ENCODE measurements at places on chromosomes 6 and 20.

DNA sequence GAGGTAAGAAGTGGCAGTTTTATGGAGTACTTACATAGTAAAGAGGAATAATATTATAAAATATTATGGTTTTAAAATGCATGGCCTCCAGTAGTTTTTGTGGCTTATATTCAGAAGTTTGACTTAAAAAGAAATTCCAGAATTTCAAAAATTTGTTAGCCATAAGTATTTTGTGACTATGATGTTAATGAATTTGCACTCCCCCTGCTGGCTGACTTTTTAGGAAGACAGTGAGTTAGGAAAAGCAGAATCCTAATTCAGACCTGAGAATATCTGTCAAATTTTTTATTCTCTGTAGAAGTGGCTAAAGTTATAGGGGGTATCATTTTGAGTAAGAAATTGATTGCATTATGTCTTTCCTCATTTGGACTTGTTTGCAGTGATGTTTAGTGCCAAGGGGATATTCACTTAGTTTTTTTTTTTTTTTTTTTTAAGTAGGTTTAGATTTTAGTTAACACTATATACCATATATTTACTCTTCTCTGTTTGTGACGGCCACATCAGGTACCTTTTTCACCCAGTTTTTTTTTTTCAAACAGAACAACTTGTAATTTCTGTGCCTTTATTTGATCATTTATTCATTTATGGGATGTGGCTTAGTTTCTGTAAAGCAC lies 40.8 kb downstream of the ZFAND3 start:
- no peak for DNase-seq

DNA sequence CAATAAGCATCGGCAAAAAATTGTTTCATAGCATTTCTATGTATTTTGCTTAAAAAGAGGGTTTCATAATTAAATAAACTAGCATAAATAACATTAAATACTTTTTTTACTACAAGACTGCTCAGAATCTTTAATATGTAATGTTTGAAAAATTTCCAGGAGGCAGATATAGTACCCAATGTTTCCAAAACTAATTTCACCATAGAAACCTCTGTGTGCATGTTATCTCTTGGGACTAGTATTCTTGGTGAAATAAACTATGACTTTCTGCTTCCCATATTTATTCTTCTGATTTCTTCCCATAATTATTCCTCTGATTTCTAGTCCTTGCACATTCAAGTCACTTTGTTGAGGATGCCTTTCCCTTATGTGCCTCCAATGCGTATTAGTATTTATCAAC lies 94.5 kb downstream of the PTPRK start:
- DNase-seq, result no peak

DNA sequence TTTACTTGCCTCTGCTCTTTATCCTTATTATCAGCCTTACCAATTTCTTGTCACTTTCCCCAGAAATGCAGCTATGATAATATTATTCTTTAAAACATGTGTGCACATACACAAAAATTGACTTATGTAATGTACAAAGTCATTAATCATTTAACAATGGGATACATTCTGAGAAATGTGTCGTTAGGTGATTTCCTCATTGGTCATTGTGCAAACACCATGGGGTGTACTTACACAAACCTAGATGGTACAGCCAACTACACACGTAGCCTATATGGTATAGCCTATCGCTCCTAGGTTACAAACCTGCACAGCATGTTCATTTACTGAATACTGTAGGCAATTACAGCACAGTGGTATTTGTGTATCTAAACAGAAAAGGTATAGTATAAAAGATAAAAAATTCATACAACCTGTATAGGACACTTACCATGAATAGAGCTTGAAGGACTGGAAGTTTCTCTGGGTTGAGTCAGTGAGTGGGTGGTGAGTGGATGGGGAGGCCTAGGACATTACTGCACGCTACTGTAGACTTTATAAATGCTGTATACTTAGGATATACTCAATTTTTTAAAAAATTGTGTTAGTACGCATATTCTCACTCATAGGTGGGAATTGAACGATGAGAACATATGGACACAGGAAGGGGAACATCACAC lies 56.9 kb downstream of the HIVEP1 start:
- DNase-seq, result no peak

- no peak for DNase-seq
These were observed 337.8 kb downstream of the FARS2 start for GRCh38 chr6:5599127-5599526.

DNA sequence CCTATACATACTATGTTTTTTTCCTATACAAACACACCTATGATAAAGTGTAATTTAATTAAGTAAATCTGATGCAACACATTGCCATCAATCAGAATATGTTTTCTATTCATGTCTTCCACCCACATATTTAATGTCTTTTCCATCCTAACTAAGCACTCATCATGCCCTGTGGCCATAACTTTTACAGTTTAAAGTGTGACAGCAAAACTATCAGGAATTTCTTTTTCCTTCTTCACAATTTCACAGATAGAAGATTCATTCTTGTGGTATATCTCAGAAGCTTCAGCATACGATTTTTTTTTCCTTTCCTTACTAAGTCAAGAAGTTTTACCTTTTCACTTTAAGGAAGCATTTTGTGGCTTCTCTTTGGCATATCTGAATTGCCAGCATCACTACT lies 7.0 kb upstream of the BEND6 start:
- no peak for DNase-seq

- no peak for DNase-seq
These were observed 676.5 kb downstream of the TENT5A start for GRCh38 chr6:81075974-81076373.
